Endothelial cell (in vitro differentiated cells): ENCODE measurements at places on chromosomes 5 and 9. TPM values are rescaled to one million over a fixed set of nuclear protein-coding genes. Genes with fewer than 3 reads are reported as not detected.
A peak's percentile ranks its signal among the peaks of the same experiment; 100 is the strongest.

DNA sequence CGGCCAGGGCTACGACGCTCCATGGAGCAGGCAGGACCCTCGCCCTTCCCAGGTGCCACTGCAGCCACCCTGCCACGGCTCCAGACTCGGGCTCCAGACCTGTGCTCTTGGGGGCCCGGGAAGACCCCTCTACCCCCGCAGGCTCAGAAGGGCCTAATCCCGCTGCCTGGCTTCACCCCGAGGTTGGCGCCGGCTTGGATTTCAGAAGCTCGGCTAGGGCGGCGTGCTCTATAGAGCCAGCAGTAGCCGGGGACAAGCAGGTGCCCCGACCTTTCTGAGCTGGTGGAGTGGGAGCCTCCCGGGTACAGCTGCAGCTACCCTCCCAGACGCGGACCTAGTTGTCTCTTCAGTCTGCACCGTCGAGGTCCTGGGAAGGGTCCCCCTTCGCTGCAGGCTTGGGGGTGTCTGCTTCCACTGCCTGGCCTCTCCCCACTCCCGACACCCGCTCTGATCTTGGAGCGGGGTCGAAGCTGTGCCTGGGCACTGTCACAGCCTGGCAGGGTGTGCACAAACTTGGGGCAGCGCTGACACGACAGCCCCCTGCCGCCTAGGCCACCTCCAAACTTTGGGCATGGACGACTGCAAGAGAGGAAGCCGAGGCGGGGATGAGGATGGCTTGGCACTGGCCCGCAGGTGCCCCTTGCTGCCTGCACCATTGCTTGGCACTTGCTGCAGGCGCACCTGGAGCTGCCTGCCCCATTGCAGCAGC is 1366.1 kb upstream of the CDH9 start:
- no peak overlapping the region for H3K27ac ChIP-seq
- DNase-seq, result no peak
- H3K27me3 ChIP-seq, result no peaks in the 10 kb centered on the region
- H3K4me1 ChIP-seq, result peaks cover 7% of the 10 kb centered on the region
- no peaks in the 10 kb centered on the region for H3K36me3 ChIP-seq
- no peak overlapping the region for H3K4me3 ChIP-seq

CA9 gene
- 1.5 TPM for total RNA-seq

DNA sequence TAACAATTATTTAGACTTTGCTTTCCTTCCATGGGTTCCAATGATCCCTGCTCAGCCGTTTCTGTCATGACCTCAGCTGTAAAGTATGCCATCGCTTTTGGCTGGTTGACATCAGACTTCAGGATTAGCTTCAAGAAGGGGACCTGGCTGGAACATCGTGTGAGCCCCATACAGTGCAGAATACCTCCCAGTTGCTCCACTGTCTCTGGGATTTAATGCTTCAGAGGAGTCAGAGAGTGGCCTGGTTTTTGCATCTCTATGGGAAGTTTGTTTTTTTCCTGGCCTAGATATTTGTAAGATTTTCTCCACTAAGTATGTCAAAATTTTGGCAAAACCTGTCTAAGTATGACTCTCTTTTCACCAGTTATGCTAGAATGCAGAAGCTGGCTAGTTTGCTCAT is 216.9 kb downstream of the GABBR2 start:
- H3K27ac ChIP-seq, result no peak overlapping the region
- DNase-seq, result no peak
- H3K4me1 ChIP-seq, result peaks cover 7% of the 10 kb centered on the region
- no peaks in the 10 kb centered on the region for H3K36me3 ChIP-seq

SRA1 gene
- 17.1 TPM for total RNA-seq

- no peaks in the 10 kb centered on the region for H3K27me3 ChIP-seq
- no peak overlapping the region for H3K4me3 ChIP-seq
- H3K36me3 ChIP-seq, result no peaks in the 10 kb centered on the region
- DNase-seq, result no peak
- H3K4me1 ChIP-seq, result no peaks in the 10 kb centered on the region
Measured at GRCh38 chr5:6246820-6247437, 131.4 kb downstream of the MED10 start.

GRCh38 chr5:75498208-75498777 is 13.1 kb downstream of the CERT1 start:
- no peaks in the 10 kb centered on the region for H3K27me3 ChIP-seq
- no peak overlapping the region for H3K27ac ChIP-seq
- H3K4me1 ChIP-seq, result peaks cover 2% of the 10 kb centered on the region
- DNase-seq, result no peak

SHROOM1 gene
- total RNA-seq, result 5.6 TPM

CHSY3 gene
- 21.2 TPM for total RNA-seq

DNA sequence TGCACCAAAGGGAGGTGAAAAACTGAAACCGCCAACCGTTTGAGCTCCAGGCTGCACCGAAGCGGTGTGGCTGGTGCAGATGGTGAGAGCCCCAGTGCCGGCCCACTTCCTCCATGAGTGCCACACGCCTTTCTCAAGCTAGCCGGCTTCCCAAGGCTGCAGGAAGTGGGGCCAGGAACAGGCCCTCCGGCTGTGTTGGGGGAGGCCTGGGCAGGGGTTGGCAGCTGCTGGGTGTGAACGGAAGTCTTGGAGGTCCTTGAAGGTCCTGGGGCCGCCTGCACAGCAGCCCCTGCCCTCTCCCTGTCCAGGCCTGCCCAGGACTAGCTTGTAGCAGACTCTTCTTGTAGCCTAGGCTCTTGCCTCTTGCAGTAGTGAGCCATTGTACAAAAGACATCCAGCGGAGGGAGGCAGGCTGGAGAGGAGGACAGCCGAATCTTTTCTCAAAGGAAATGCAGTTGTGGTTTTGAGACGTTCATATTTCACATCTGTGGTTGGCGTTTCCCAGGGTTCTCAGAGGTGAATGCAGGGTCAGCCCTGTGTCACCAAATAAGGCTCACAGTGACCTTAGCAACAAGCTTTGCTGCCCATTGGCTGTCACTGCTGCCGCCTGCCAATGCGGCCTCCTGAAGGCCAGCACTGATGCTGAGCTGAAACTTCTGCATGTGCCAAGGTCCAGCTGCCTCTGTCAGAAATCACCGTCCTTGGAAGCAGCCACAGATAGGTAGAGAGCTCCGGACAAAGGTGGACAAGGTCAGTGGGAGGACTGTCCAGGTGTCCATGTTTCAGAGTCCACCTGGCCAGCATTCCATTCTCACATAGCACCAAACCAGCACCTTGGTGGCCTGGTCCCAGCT is 23.9 kb downstream of the IRF1 start:
- H3K27ac ChIP-seq, result no peak overlapping the region
- DNase-seq, result peak; percentile 44
- peaks cover 5% of the 10 kb centered on the region for H3K36me3 ChIP-seq
- peaks cover 20% of the 10 kb centered on the region for H3K4me1 ChIP-seq

PSD2 gene
- 0.15 TPM for total RNA-seq

DNA sequence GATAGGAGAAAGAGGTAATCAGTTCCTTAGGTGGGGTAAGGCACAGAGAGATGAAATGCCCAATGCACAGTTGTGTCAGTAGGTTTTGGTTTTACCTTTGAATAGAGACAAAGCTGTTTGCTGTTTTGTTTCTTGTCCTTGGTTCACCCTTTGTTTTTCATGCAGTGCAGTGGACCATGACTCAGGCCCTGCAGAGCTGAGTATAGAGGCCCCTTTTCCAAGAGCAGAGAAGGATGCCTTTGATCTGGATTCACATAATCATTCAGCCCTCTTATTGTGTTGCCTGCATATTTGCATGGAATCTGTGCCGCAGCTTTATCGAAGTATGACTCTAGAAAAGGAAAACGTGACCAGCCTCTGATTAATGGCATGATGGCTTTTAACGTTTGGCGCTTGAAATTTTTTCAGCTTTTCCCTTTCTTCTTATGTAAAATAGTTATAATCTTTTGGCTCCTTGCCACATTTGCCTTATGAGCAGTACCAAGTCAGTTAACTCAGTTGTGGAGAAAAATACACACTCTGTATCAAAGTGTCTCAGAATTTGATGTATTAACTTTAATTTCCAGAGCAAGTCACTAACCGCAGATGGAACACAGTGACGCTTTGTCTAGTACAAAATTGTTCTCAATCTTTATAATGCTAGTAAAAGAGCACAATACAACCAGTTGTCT is 197.6 kb downstream of the KDM4C start:
- H3K27me3 ChIP-seq, result no peaks in the 10 kb centered on the region
- H3K27ac ChIP-seq, result no peak overlapping the region
- no peak for DNase-seq
- H3K4me3 ChIP-seq, result no peak overlapping the region
- no peaks in the 10 kb centered on the region for H3K36me3 ChIP-seq
- peaks cover 5% of the 10 kb centered on the region for H3K4me1 ChIP-seq

GRCh38 chr9:93132946-93133680 is 938 bp downstream of the NINJ1 start:
- DNase-seq, result no peak
- peak overlapping the region; percentile 76 for H3K4me3 ChIP-seq
- H3K27ac ChIP-seq, result no peak overlapping the region
- peaks cover 39% of the 10 kb centered on the region for H3K4me1 ChIP-seq
- H3K36me3 ChIP-seq, result no peaks in the 10 kb centered on the region
- H3K27me3 ChIP-seq, result peaks cover 14% of the 10 kb centered on the region

GMCL2 gene
- not detected for total RNA-seq

DNA sequence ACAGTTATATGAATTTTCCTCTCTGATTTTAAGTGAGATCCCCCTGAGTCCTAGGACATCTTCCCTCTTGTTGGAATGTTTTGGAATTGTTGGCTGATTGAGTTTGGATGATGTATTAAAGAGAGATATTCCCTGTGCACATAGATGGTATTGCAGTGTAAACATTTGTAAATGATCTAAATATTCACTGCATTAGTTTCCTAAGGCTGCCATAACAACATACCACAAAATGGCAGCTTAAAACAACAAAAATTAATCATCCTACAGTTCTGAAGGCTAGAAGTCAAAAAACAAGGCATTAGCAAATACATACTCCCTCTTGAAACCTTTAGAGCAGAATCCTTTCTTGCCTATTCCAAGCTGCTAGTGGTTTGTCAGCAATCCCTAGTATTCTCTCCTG is 38.0 kb upstream of the MROH2B start:
- no peaks in the 10 kb centered on the region for H3K36me3 ChIP-seq
- no peak overlapping the region for H3K4me3 ChIP-seq
- H3K27ac ChIP-seq, result no peak overlapping the region
- no peaks in the 10 kb centered on the region for H3K4me1 ChIP-seq
- DNase-seq, result no peak

GRCh38 chr5:141560151-141560550 is 58.6 kb downstream of the DIAPH1 start:
- no peak overlapping the region for H3K4me3 ChIP-seq
- no peak for DNase-seq
- peaks cover 21% of the 10 kb centered on the region for H3K36me3 ChIP-seq
